Upper lobe of left lung (tissue), 6 donors: ENCODE measurements at places on chromosomes 7 and 10. TPM values are rescaled to one million over a fixed set of nuclear protein-coding genes. Genes with fewer than 3 reads are reported as not detected.

DNA sequence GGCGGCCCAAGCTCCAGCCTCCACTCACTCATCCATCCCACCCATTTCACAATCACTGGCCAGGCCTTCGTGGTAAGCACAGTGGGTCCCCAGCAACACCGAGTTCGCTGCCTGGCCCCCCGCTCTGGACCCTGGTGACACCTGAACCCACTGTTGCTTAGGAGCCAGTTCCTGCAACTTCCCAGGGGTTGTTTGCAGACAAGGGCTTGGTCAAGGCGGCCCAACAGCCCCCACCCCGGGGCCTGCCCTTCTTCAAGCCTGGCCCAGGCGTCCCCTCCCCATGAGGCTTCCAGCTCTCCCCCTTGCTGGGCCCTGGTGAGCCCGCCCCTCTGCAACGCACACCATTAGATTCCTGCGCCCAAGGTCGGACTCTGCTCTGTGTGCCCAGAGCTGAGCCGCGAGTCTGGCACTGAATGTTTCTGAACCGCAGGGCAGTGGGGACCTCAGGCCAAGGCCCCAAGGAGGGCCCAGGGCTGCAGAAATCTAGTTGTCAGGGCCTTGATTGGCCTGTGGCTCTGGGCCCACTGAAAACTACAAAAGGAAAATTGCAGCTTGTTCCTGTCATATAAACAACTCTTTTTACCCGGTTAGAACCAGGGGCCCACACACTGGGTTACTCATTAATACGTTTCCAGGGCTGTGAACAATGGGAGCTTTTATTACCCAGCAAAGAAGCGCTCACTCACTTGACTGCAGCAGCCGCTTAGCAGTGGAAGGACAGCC, 2.1 kb upstream of the COX19 start:
- no peak for DNase-seq

DNA sequence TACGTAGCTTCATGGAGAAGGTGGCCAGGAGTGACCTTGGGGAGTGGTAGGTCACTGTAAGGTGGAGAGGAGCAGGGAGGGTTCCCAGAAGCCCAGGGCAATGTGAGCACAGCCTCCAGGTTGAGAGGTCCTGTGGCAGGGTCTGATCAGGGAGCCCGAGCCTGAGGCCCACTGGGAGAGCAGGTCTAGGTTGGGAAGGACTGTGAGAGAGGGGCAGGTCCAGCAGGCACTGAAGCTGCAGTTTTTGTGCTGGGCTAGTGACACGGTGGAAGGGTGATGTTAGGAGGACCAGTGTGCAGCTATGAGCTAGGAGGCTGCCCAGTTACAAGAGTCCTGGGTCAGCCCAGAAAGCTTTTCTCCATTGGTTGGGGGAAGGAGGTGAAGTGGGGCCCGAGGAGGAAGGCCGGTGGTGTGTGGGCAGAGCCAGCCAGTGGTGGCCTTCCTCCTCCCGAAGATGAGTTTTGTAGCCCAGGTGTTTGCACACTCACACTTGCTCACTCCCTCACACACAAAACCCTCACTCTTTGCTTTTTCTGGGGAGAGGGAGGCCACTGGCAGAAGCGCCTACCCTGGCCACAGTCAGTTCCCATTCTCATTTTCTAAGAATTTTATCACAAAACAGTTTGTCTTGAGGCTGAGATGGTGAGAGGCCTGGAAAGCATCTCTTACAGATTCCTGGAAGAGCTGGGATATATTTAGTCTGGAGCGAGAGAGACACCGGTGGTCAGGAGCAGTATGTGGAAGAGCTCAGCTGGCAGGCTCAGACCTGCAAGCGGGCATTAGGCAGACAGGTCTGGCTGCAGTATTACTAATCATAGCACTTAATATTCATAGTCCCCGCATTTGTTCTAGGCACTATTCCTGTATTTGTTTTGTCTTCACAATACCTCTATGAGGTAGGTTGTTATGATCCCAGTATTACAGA, 57.1 kb downstream of the ZNF467 start:
- no peak for DNase-seq

GRCh38 chr7:157111311-157111710, 27.4 kb upstream of the UBE3C start:
- DNase-seq: no peak

GRCh38 chr10:132102071-132102716, 36.4 kb downstream of the JAKMIP3 start:
- no peak for DNase-seq

- DNase-seq: no peak
These were observed 155.3 kb upstream of the AKR1E2 start for GRCh38 chr10:4670737-4671136.

DNA sequence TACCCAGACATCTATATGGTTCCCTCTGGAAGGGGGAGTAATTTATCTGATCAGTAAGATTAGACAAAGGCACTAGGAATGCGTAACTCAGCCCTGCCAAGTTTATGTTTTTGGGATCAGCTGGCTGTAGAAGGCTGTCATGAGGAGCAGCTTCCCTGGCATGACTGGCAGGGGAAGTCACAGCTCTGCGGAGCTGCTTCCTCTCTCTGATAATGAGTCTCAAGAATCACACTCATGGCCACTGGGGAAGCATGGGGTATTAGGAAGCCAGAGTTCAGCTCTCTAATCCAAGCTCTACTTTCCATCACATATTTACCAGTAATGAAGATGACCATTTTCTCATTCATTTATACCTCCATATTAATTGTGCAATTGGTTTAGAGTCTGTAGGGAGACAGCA, 758.9 kb downstream of the GRM8 start:
- DNase-seq: no peak

DNA sequence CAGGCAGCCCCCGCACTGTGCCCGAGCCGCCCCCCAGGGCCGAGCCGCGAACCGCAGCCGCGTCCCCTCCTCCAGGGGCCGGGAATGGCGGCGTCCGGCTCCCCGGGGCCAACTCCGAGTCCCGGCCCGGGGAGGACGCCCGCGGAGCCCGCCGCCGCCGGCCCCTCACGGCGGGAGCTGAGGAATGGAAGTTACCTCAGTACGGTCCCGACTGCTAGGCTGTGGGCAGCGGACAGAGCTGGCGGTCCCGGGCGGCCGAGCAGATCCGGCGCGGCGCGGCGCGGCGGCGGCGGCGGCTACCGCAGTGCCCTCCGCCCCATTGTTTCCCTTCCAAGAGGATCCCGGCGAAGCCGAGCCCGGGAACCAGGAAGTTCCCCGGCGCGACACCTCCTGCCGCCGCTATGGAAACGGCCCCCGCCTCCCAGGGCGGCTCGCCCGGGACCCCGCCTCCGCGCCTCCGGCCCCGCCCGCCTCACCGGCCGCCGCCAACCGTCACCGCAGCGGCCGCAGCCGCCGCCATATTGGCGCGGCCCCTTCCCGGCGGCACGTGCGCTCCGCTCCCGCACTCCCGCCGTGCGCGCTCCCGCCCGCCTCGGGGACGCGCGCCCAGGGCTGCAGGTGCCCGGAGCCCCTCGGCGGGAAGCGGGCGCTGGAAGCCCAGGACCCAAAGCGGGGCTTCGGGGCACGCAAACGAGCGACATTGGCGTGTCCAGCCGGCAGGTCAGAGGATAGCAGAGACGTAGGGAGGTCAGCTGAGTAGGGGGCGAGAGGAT, at the start of gene USP6NL:
Gene USP6NL, minus strand, starts transcription at position 403 of the 773 bp plus-strand sequence. CDS start 14,016 bp downstream, outside the sequence.
- DNase-seq: peak; percentile 98

DNA sequence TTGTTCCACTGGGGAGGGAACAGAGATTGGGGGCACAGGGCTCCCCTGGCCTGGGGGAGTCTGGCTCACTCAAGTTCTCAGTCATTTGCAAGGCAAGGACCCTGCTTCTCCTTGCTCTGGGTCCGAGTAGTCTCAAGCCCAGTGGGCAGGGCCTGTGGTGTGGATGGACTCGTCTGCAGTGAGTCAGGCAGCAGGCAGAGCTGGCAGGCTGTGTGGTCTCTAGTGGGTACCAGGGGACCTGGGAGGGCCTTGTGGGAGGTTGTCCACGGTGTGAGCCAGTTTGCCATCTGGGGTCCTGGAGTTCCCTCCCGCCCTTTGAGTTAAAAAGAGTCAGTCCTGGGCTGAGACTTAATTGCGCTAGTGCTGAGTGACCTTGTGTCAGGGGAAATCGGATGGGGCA, 8.8 kb upstream of the SH2D4B start:
- DNase-seq: peak; percentile 21

- DNase-seq: no peak
These were observed 102.0 kb downstream of the NRF1 start for GRCh38 chr7:129713544-129713943.

GRCh38 chr7:153507885-153508284, 544.3 kb upstream of the DPP6 start:
- DNase-seq: no peak

DNA sequence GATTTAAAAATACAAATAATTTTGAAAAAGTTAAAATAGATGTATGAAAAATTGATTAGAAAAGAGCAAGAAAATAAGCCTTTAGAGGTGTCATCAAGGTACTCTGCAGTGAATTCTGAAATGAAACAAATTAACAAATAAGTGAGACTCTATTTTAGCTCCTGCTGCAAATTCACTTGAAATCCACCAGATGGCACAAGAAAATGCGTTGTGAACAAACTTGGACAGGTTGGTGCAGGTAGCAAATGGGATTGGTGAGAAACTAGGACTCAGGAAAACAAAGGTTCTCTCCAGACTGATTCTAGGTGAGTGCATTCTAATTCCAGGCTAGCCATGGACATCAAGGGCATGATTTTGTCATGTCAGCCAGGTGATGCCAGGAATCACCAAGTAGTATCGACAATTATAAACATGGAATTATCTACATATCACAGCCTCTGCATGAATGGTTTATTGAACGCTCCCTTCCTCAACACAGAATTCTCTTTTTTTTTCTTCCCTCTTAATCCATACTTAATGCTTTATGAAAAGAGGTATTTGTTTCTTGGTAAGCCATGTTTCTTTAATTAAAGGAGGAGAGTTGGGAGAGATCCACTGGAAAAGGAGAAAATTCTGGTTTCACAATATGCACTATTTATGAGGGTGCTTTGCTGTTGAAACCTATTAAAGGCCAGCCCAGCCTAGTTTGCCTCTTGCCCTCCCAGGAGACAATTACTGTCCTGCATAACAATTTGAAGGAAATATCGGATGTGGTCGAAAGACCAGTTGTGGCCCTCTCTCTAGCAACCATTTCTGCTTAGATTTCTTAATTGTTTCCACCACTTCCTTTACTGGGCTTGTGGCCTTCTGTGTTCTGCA, 118.1 kb downstream of the ZNF365 start:
- peak; percentile 21 for DNase-seq

- no peak for DNase-seq
These were observed 210.6 kb downstream of the TPST1 start for GRCh38 chr7:66415659-66416265.

- DNase-seq: no peak
These were observed 9.8 kb downstream of the USP6NL start for GRCh38 chr10:11601670-11602069.

GRCh38 chr7:2325162-2325561, 10.9 kb upstream of the SNX8 start:
- no peak for DNase-seq

GRCh38 chr10:100970914-100971811, 1.9 kb downstream of the SEMA4G start:
- DNase-seq: no peak

GRCh38 chr10:45325116-45325515, 9.7 kb upstream of the OR13A1 start:
- no peak for DNase-seq

- no peak for DNase-seq
These were observed 50.6 kb downstream of the SLC29A4 start for GRCh38 chr7:5333121-5334045.

DNA sequence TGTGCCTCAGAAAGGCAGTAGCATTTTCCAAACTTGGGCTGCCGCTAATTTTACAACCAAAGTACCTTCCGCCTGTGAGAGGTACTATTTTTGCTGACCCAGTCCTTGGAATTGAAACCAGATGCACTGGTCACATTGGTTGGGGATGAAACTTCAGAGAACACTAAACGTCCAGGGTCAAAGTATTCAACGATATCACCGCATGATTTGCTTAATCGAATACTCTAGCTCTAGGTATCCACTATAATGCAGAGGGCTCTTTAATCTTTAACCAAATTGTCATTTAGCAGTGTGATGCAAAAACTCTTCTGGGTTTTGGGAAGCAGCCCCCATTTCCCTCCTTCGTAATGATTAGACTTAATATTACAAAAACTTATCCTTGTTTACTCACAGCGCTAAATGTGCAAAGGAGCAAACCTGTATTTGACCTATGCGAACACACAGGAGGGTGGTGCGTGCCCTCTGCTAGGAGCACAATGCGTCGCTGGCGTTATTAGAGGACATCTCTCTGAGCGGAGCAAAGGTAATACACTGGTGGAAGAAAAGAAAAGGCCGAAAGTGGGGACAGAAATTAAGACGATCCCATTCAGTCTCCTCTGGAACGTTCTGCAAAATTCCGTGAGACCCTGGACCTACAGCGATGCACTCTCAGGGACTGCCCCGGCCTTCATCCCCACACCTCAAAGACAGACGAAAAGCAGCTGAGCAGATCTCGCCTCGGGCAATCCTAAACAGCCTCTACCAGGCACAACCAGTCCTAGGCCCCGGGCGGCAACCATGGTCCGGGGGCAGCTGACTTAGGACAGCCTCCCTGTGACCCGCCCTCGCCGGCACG, 916 bp upstream of the EEPD1 start:
- no peak for DNase-seq

- no peak for DNase-seq
These were observed 32.8 kb upstream of the ZNF365 start for GRCh38 chr10:62341419-62341818.

GRCh38 chr10:48598243-48598935, 6.5 kb downstream of the ARHGAP22 start:
- peak; percentile 6 for DNase-seq

DNA sequence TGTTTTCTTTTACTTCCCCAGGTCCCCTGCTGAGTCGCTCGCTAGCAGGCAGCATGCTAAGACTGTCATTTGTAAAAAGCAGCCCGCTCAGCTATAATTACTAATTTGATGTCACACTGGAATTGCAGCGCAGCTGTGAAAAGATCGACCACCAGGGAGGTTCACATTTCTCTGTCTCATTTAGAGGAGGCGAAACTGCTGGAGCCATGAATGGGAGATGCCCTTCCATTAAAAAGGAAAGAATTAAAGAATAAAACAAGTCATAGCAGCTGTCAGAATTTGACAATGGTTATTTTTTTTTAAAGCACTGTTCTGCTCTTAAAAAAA, 153.5 kb downstream of the PIP4K2A start:
- DNase-seq: no peak

DNA sequence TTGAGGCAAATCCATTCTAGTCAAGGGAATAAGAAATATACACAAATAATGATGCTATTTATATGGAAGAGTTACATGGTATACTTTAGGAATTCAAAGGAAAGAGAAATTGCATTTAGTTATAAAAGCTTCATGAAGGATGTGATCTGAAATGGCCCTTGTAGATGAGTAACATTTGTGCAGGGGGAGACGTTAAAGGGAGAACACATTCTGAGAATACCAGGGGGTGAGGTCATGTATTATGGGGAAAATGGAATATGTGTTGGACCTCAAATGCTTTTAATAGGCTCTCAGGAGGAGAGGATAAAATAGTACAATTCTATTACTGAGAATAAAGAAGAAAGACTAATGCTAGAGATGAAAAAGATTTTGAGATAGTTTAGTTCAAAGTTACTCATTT, 122.5 kb upstream of the NOBOX start:
- no peak for DNase-seq

The PIP4K2A gene
- 54.1 TPM for total RNA-seq

The ASAH2 gene
- 0.92 TPM for total RNA-seq

The CRTAC1 gene
- 123 TPM for total RNA-seq

The TMEM213 gene
- total RNA-seq: not detected

The TFPI2 gene
- total RNA-seq: 2.6 TPM

The PON3 gene
- 23.0 TPM for total RNA-seq

The CCL24 gene
- total RNA-seq: 1.5 TPM

The CTNNA3 gene
- not detected for total RNA-seq

The ACTL6B gene
- not detected for total RNA-seq

The NUP42 gene
- 77.5 TPM for total RNA-seq

The MOGAT3 gene
- not detected for total RNA-seq
